ENCODE measurements at places on chromosomes 6 and 20.

DNA sequence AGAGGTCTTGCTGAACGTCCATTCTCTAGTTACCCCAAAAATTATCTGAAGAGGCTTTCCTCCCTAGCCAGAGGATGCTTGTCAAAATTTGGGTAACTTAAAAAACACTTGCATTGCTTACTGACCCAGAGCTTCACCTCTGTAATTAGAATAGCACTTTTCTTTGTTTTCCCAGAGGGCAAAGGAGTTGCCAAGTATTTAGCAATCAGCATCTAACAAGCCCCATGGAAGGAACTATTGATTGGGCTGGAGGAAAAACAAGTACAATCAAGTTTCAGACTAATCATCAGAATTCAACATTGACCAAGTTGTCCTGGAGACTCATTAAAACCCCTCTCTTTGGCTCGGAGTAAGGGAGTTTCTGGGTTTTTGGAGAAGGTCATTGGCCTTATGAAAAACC lies 226.4 kb downstream of the TBC1D7 start:
- DNase-seq: no peak

DNA sequence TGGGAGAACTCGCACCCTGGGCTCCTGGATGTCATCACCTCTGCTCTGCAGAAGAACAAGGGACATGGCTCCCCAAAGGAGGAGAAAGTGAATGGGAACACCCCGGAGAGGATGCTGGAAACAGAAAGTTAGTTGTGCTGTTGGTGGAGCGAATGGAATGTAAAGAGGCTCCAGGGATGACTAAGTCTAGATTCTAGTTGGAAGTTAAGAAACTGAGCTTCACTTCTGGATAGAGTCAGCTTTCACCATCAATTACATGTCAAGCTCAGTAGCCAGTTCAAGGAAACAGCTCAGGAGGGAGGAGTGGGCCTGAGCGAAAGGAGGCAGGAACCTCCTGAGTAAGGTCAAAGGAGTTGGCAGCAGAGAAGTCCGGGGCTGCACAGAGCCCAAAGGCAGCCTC lies 132.1 kb upstream of the ARID1B start:
- DNase-seq: no peak

DNA sequence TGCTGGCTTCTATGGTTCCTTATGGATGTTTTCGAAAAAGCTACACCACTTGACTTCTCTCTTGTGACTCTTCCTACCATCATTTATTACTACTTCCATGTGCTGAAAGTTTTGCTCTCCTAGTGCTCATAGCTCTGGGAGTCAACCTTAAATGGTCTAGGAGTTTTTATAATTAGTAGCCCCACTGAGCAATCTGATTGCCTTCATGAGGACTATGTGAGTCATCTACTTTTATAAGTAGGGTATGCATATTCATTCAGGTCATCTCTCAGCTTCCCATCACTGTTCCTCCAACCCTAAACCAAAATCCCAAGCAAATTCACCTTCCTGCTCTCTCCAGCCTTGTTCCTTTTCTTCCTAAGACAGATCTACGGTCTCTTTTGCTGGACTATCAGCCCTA lies 17.4 kb upstream of the FAXC start:
- no peak for DNase-seq

DNA sequence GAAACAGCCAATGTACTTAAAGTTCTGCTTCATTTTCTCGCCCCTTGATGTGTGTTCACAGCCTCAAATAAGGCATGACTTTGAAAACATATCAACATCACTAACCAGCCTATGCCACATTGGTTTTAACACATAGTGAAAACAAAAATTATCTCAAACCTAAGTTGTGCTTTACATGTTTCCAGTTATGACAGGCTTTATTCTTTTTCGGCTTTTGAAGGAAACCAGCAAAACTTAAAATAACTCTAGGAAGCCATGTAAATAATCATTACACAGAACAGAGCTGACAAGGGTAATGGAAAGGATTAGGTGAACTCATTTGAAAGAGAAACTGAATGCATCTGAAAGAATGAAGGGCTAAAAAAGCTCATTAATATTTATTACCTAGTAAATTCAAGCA lies 42.1 kb downstream of the BMP5 start:
- DNase-seq: no peak

All from stimulated activated CD8-positive, alpha-beta memory T cell treated with anti-CD3 and anti-CD28 coated beads, Interleukin-4, amount 100 ng/mL, for 48 hours (primary cell).